ENCODE measurements at places on chromosomes 11 and 22.
A peak's percentile ranks its signal among the peaks of the same experiment; 100 is the strongest.

DNA sequence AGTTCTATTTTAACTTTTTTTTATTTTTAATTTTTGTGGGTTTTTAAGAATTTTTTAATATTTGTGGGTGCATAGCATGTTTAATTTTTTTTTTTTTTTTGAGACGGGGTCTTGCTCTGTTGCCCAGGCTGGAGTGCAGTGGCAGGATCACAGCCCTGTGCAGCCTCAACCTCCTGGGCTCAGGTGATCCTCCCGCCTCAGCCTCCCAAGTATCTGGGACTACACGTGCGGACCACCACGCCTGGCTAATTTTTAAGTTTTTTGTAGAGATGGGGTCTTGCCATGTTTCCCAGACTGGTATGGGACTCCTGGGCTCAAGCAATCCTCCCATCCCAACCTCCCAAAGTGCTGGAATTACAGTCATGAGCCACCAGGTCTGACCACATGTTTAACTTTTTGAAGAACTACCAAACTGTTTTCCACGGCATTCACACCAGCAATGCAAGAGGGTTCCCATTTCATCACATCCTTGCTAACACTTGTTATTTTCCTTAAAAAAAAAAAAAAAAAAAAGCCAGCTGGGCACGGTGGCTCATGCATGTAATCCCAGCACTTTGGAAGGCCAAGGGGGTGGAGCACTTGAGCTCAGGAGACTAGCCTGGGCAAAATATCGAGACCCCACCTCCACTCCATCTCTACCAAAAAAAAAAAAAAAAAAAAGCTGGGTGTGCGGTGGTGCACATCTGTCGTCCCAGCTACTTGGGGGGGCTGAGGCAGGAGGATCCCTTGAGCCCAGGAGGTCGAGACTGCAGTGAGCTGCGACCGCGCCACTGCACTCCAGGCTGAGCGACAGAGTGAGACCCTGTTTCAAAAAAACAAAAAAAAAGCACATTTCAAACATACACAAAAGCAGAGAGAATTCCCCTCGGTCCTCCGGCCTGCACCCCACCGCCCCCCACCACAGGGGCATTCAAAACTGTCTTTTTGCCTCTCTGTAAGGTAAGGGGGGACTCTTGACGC lies 16.7 kb upstream of the TXNRD2 start:
- no peak overlapping the region for H3K27ac ChIP-seq
- no peak for DNase-seq
- peaks cover 30% of the 10 kb centered on the region for H3K4me1 ChIP-seq
- H3K4me3 ChIP-seq: no peak overlapping the region
- no peaks in the 10 kb centered on the region for H3K36me3 ChIP-seq
- H3K27me3 ChIP-seq: no peaks in the 10 kb centered on the region

GRCh38 chr11:123407130-123407995 lies 22.7 kb upstream of the GRAMD1B start:
- peaks cover 14% of the 10 kb centered on the region for H3K27me3 ChIP-seq
- DNase-seq: no peak
- no peaks in the 10 kb centered on the region for H3K36me3 ChIP-seq
- no peak overlapping the region for H3K4me3 ChIP-seq
- no peaks in the 10 kb centered on the region for H3K4me1 ChIP-seq

DNA sequence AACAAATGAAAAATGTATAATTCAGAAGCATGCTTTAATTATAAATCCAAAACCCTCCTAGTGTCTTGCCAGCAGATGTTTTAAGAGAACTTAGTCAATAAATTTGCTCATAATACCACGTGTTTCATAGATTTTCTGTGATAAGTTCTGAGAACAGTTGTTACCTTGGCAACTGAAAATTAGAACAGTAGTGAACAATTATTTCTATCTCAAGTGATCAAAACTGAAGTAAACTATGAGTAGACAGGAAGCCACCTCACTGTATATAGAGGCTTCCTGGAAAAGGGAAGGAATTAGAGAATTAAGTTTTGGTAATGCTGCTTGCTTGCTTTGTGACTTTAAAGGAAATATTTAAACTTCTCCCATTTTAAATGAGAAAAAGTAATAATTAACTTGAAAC lies 266.0 kb upstream of the ANO3 start:
- no peak for DNase-seq
- no peaks in the 10 kb centered on the region for H3K36me3 ChIP-seq
- H3K4me3 ChIP-seq: no peak overlapping the region
- no peak overlapping the region for H3K27ac ChIP-seq
- no peaks in the 10 kb centered on the region for H3K27me3 ChIP-seq

- no peak overlapping the region for H3K27ac ChIP-seq
- no peak for DNase-seq
- no peak overlapping the region for H3K4me3 ChIP-seq
- no peaks in the 10 kb centered on the region for H3K36me3 ChIP-seq
Measured at GRCh38 chr22:24231706-24232105, 13.2 kb downstream of the GGT5 start.

DNA sequence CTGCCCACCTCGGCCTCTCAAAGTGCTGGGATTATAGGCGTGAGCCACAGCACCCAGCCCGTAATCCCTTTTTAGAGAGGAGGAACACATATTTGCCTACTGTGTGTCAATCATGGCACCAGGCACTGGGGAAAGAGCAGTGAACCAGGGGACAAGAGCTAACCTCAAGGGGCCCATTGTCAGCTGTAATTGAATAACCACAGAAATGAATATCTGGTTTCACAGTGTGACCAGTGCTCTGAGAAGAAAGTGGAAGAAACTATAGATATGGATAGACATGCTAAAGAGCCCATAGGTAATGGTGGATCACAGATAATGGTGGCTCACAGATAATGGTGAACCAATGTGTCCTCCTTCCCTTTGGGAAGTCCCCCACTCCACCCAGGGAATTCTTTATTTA lies 8.6 kb upstream of the KCTD14 start:
- H3K4me1 ChIP-seq: peaks cover 8% of the 10 kb centered on the region
- DNase-seq: no peak
- no peaks in the 10 kb centered on the region for H3K27me3 ChIP-seq
- H3K36me3 ChIP-seq: no peaks in the 10 kb centered on the region
- H3K4me3 ChIP-seq: no peak overlapping the region

DNA sequence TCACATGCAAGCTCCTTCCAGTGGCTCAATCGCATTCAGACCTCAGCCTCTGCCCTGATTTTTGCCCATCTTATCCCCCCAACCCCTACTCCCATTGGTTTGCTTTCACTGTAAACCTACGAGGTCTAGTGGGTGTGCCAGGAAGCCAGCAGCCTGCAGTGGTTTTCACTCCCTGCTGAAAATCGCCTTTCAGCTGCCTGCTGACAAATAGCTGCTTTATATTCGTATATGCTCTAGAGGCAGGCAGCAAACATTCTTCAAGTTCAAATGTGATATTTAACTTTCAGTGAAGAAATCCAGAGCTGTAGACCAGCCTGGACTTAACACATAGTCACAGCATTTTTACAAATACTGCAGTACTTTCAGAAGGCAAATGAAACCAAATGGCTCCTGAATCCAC lies 92.8 kb upstream of the APOA1 start:
- peaks cover 19% of the 10 kb centered on the region for H3K36me3 ChIP-seq
- DNase-seq: no peak
- no peaks in the 10 kb centered on the region for H3K27me3 ChIP-seq
- peaks cover 25% of the 10 kb centered on the region for H3K4me1 ChIP-seq
- peak overlapping the region; percentile 47 for H3K27ac ChIP-seq
- peak overlapping the region; percentile 0 for H3K4me3 ChIP-seq

DNA sequence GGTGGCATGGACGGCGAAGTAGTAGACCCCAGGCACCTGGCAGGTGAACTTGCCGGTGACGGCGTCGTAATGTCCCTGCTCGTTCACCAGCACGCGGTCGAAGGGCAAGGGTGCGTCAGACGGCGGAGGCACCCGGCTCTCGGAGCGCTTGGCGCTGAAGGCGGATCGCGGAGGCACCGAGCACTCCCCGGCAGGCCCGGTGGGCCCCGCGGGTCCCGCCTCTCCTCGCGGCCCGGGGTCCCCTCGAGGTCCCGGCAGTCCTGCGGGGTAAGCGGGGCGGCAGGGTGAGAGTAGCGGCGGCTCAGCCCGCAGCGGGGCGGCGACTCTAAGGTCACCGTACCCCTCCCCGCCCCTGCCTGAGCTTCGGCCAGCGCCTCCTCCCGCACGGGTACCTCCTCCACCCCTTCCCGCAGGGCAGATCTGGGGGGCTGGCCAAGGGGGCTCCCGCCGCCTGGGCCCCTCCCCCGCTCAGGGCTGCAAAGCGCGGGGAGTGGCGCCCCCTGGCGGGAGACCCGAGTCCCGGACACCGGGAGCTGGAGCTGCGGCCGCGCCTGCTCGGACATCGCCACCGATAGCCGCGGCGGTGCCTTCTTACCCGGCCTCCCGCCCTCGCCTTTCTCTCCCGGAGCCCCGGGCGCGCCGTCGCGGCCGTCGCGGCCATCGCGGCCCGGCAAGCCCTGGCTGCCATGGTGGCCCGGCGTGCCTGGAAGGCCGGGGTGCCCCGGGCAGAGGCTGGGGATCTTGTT lies 921 bp downstream of the C1QTNF5 start:
- peaks cover 32% of the 10 kb centered on the region for H3K4me1 ChIP-seq
- peaks cover 18% of the 10 kb centered on the region for H3K27me3 ChIP-seq
- H3K27ac ChIP-seq: peak overlapping the region; percentile 85
- DNase-seq: peak; percentile 89

DNA sequence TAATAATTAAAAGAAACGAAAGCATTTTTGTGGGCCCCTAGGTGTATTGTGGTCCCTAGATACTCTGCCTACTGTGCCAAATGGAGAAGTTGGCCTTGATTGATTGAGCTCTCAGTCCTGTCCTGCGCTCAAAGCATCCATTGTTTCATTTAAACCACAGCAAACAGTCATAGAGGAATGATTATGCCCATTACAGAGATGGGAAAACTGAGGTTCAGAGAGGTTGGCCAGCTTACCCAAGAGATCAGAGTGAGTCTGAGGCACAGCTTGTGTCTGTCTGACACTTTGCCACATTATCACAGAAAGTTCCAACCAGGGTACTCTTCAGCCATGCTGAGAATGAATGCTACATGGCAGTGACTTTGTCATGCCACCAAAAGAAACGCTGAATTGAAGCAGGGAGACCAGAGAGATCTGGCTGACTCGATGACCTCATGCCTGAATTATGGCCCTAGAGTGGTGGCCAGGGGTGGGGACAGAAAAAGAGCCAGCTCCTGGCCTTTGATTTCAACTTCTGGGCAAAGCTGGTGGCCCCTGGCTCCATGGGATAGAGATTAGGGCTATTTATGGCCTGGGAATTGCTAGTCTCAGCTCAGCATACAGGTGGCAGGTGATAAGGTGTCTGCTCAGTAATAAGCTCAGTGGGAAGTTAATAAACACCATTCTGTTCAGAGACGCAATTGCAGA lies 180.5 kb downstream of the MIAT start:
- H3K27me3 ChIP-seq: no peaks in the 10 kb centered on the region
- no peak for DNase-seq
- no peak overlapping the region for H3K27ac ChIP-seq
- no peaks in the 10 kb centered on the region for H3K36me3 ChIP-seq

GRCh38 chr11:36931139-36931538 lies 333.1 kb upstream of the RAG2 start:
- H3K27me3 ChIP-seq: no peaks in the 10 kb centered on the region
- no peaks in the 10 kb centered on the region for H3K36me3 ChIP-seq
- no peak for DNase-seq
